ENCODE measurements at places on chromosomes 7 and 10. TPM values are rescaled to one million over a fixed set of nuclear protein-coding genes. Genes with fewer than 3 reads are reported as not detected.

DNA sequence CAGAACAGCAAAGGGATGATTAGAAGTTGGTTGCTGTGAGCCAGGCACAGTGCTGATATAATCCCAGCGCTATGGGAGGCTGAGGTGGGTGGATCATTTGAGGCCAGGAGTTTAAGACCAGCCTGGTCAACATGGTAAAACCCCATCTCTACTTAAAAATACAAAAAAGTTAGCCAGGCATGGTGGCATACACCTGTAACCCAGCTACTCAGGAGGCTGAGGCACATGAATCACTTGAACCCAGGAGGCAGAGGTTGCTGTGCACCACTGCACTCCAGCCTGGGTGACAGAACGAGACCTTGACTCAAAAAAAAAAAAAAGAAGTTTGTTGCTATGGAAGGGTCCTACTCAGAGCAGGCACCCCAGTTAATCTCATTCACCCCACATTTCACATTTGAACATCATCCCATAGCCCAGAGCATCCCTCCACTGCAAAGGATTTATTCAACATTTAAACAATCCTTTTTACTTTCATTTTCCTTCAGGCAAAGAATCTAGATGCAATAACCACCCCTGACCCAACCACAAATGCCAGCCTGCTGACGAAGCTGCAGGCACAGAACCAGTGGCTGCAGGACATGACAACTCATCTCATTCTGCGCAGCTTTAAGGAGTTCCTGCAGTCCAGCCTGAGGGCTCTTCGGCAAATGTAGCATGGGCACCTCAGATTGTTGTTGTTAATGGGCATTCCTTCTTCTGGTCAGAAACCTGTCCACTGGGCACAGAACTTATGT lies 4.1 kb downstream of the IL6 start:
- no peak for DNase-seq

- DNase-seq = no peak
These were observed 82.2 kb downstream of the MET start for GRCh38 chr7:116754186-116754585.

- no peak for DNase-seq
These were observed 25.6 kb upstream of the SOSTDC1 start for GRCh38 chr7:16491148-16491547.

TEX47 gene
- total RNA-seq = not detected

ADK gene
- 20.1 TPM for total RNA-seq

DNA sequence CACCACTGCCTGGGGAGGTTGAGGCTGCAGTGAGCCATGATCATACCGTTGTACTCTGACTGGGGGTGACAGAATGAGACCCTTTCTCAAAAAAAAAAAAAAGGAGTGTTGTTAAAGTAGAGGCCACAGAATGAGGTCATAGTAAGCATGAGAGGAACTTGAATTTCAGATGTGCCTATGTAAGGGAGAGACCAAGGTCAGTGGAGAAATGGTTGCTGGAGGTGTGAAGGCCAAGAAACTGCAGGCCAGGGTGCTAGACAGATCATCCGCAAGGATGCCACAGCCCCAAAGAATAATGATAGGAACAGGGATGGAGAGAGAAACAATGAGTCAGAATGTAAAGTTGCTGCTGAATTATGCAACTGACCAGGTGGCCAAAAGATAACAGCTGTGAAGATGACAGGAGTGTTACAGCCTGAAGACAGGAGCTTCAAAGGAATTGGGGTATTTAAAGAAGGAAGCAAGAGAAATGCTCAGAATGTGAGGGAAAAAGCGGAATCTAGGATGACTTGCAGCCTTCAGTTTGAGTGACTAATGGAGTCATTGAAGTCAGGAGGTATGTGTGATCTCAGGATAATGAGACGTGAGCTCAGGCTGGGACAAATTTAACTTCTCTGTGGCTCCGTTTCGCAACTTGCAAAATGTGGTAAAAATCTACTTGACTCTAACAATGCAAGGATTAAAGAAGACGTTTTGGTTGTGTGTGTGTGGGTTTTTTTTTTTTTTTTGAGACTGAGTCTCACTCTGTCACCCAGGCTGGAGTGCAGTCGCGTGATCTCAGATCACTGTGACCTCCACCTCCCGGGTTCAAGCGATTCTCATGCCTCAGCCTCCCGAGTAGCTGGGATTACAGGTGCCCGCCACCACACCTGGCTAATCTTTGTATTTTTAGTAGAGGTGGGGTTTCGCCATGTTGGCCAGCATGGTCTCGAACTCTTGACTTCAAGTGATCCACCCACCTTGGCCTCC lies 22.2 kb downstream of the TYW1B start:
- no peak for DNase-seq

DENND2A gene
- total RNA-seq = 11.9 TPM

AGAP3 gene
- 76.0 TPM for total RNA-seq

- DNase-seq = no peak
These were observed 561.2 kb upstream of the PHF14 start for GRCh38 chr7:10412422-10413019.

ZNF804B gene
- not detected for total RNA-seq

GRCh38 chr7:143042790-143043271 lies 9.3 kb upstream of the OR6V1 start:
- no peak for DNase-seq

SLC26A4 gene
- not detected for total RNA-seq

- DNase-seq = no peak
These were observed 8.6 kb upstream of the PLAU start for GRCh38 chr10:73902351-73902750.

DNA sequence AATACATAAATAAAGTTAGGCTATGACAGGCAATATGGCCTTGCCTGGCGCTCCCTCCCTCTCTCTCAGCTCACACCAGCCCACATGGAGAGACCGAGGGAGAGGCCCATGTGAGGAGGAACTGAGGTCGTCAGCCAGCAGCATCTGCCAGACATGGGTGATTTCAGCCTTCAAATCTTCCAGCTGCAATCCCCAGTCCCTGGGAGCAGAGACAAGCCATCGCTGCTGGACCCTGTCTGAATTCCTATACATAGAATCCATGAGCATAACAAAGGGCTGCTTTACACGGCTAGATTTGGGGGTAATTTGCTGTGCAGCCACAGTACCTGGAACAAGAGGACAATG lies 35.6 kb downstream of the ANKRD16 start:
- DNase-seq = no peak

ACTR3C gene
- total RNA-seq = 0.73 TPM

- no peak for DNase-seq
These were observed 8.7 kb downstream of the SEMA3E start for GRCh38 chr7:83640240-83640639.

ZC3HAV1 gene
- 27.1 TPM for total RNA-seq

DNA sequence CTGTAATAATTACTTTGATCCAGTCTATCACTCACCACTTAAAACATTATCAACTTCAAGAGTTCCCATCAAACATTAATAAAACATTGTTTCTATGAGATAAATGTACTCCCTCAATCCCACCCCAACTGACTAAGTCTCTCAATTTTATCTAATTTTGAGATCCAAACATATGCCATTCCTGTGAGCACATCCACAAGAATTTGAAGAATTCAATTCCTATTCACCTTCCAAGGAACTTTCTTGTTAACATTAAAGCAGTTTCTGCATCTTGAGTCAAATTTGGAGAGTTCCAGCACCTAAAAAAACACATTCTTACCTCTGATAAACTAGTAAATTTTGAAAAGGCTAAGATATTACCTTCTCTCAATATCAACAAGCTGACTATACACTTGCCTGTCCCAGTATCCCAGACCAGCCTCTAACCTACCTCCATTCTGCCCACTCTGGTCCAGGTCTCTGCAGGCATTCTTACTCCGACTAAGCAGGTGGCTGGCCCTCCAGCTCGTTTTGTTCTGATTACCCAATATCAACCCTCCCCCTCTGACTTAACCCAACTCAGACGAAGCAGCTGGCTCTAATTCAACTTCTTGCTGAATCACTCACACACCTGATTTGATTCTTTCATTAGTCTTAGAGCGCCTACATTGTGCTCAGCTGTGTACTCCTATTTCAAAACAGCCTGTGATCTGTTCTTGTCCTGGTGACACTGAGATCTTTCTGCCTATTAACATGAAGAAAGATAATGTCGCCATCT lies 275.2 kb downstream of the IPMK start:
- no peak for DNase-seq

IDI2 gene
- not detected for total RNA-seq

DNA sequence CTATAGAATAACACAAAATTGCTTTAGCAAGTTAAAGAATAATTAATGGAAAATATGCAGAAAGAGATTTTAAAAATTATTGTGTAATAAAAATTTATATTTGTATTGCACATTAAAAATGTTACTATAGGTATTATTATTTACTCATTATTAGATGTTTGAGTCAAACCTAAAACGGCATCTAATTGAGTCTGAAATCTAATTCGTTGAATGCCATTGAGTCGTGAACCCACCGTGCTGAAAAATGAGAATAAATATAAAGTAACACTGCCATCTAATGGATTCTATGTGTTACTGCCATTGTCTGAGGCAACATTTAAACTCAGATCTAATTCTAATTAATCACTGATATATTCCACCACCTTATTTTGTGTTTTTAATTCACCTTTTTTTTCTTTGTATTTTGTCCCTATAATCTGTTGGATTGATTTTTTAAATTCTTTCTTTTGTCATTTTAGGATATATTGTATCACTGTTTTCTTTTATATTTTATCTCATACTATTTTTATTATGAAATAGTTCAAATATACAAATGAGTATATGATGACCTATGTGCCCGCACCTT lies 62.2 kb downstream of the SAMD9 start:
- peak; percentile 59 for DNase-seq

CFAP70 gene
- total RNA-seq = 0.45 TPM

MCM10 gene
- total RNA-seq = 28.4 TPM

BCAP29 gene
- 31.0 TPM for total RNA-seq

PRLHR gene
- not detected for total RNA-seq

CASTOR2 gene
- 22.3 TPM for total RNA-seq

DNA sequence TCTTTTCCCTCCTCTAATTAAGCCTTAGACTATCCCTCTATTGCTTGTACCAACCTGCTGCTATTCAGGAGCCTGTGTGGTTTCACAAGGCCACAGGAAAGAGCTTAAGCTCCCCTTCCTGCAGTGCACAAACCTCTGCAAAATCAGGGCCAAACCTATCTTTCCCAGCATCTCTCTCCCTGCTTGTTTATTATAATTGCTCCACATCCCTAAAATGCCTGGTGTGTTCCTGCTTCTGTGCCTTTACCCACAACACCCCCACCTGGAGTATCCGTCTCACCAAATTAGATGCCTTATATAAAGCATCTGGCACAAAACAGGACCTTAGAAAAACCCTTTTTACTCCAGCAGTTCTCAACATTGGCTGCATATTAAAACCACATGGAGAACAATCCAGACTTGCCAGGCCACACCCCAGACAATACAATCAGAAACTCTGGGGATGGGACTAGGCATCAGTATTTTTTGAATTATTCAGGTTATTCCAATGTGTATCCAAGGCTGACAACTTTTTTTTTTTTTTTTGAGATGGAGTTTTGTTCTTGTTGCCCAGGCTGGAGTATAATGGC lies 16.7 kb downstream of the SEC31B start:
- DNase-seq = no peak

- DNase-seq = no peak
These were observed 174.2 kb downstream of the KMT2E start for GRCh38 chr7:105188201-105188600.

GRCh38 chr7:128404886-128405470 lies 4.8 kb downstream of the IMPDH1 start:
- DNase-seq = peak; percentile 50
